ENCODE measurements at places on chromosomes 4 and X. TPM values are rescaled to one million over a fixed set of nuclear protein-coding genes. Genes with fewer than 3 reads are reported as not detected.

Gene PLS3
- 74.5 TPM for polyA plus RNA-seq

DNA sequence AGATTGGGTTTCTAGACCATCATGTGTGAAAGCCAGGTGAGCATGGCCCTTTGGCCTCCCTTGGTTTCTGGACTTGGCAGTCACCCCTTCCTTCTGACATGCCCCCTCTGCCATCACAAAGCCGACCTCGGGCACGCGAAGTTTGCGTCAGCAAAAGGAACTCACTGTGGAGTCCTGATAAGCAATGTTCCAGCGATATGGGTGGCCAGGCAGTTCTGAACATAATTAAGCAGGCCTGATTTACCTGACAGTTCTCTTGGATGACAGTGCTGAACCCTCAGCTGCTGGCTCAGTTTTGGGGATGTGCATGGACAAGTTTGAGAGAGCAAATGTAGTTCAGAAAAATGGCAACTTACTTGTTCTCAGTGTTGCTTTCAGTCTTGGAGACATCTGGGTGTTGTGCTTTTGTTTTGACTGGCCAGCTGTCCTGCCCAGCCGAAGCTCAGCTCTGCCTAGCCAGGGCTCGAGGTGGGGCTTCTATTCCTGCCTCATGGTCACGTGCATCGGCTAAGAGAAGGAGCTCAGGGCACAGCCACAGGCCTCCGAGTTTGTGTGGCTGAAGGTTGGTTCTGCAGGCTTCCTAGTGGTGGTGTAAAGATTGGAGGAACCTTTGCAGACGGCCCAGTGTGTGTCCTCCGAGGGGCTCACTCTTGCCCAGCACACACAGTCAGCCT, 78.3 kb downstream of the CLDN34 start:
- no peak for DNase-seq

Gene TRIM75
- 0.10 TPM for polyA plus RNA-seq

Gene ARMCX4
- 49.6 TPM for polyA plus RNA-seq

GRCh38 chr4:41360214-41360920, 103.6 kb downstream of the UCHL1 start:
- peak; percentile 84 for DNase-seq

GRCh38 chrX:39462835-39463234, 634.9 kb downstream of the BCOR start:
- DNase-seq, result no peak

GRCh38 chrX:71870208-71871098, 40.2 kb upstream of the NHSL2 start:
- DNase-seq, result no peak

DNA sequence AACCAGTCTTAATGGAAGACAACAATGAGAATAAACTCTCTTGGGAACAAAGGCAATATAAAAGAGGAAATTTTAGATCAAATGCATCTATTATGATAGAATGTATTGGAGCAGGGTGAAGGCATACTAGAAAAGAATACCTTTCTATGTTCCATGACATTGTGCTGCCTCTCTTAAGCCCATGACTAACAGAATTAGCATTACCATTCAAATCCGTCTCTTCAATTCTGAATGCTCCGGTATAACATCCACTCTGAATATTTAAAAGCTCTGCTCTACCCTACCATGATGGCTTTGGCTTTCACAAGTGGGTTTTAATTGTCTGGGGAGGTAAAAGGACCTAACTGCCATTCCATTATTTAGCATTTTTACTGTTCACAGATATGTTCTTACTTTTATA, 1878.4 kb downstream of the ARAP2 start:
- DNase-seq, result no peak

Gene FAM50A
- 63.5 TPM for polyA plus RNA-seq

Gene SNX25
- 7.7 TPM for polyA plus RNA-seq

Gene DGAT2L6
- not detected for polyA plus RNA-seq

GRCh38 chr4:119726505-119726904, 97.9 kb upstream of the PDE5A start:
- no peak for DNase-seq

Gene DHX15
- 112 TPM for polyA plus RNA-seq

DNA sequence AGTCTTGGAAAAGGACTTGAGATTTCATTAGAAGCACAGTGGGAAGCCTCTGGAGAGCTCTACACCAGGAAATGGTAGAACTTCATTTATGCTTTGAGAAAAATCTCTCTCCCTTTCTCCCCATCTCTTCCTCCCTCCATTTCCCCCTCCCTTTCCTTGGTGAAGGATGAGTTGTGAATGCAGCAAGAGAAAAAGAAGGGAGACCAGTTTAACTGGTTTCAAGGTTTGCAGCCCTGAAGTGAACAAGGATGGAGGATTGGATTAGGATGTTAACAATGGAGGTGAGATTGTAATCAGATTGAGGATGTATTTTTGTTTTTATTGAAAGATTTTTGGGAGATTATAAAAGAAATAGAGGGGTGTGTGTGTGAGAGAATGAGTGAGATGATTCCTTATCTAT, 99.5 kb downstream of the ANK2 start:
- DNase-seq, result no peak

DNA sequence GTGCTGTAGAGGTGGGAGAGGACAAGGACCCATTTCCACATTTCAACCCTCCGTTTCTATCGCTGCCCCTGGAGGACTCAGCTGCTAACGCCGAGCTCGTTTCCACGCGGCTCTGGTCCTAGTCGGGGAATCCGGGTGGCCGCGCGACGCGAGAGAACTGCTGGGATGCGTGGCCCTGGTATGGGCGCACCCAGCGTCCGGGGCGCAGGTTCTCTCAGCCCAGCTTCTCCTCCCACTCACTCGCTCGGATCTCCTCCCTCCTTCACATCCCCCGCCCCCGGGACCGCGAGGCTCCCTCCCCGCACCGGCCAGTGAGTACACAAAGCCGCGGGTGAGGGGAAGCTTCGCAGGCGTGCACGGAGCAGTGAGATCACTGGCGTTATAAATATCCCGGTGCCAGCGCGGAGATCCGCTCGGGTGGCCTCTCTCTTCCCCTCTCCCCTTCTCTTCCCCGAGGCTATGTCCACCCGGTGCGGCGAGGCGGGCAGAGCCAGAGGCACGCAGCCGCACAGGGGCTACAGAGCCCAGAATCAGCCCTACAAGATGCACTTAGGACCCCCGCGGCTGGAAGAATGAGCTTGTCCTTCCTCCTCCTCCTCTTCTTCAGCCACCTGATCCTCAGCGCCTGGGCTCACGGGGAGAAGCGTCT, at the start of gene FGF5:
FGF5 (plus strand) TSS at position 412 of the 649 bp plus-strand sequence; CDS start at position 573, 161 bp downstream.
- peak; percentile 40 for DNase-seq

- peak; percentile 31 for DNase-seq
Measured at GRCh38 chrX:9530848-9531274, 66.0 kb downstream of the TBL1X start.

DNA sequence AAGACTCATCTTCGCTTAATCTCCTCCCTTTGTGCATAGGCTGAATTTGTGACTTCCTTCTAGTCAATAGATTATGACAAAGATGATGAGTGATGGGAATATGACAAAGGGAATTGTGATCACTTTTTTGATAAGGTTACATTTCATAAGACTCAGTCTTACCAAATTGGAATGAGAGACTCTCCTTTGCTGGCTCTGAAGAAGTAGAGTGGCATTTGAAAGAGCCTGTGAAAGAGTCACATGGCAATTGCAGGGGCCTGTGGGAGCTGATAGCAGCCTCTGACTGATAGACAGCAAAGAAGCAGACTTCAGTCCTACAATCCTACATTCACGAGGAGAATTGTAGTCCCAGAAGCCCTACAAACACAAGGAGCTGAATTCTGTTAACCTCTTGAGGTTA, 44.9 kb upstream of the ADAMTS3 start:
- no peak for DNase-seq

- DNase-seq, result no peak
Measured at GRCh38 chr4:54780149-54780495, 122.4 kb downstream of the KIT start.

Gene CCNQ
- polyA plus RNA-seq, result 11.5 TPM

Gene DMRTC1
- not detected for polyA plus RNA-seq

Gene HTRA3
- polyA plus RNA-seq, result 46.2 TPM

- no peak for DNase-seq
Measured at GRCh38 chr4:168857009-168857408, 153.0 kb downstream of the CBR4 start.

Gene LINC00632
- polyA plus RNA-seq, result 5.9 TPM

GRCh38 chrX:7586126-7586525, 256.8 kb upstream of the VCX start:
- DNase-seq, result no peak

GRCh38 chr4:135144498-135144897, 942.9 kb upstream of the PABPC4L start:
- no peak for DNase-seq

Measured in hindlimb muscle (tissue), 1 donor.